Mesendoderm (in vitro differentiated cells): ENCODE measurements at places on chromosomes 11 and 22.

- no peak for DNase-seq
Measured at GRCh38 chr11:64223001-64223651, 2.9 kb downstream of the TRPT1 start.

- no peak for DNase-seq
Measured at GRCh38 chr22:45880716-45881523, 96.0 kb downstream of the WNT7B start.

- DNase-seq, result peak; percentile 94
Measured at GRCh38 chr11:116703421-116703820, 69.4 kb downstream of the BUD13 start.

- no peak for DNase-seq
Measured at GRCh38 chr22:28171712-28172111, 252.7 kb upstream of the PITPNB start.

- DNase-seq, result no peak
Measured at GRCh38 chr11:134530636-134531326, 118.7 kb upstream of the B3GAT1 start.

DNA sequence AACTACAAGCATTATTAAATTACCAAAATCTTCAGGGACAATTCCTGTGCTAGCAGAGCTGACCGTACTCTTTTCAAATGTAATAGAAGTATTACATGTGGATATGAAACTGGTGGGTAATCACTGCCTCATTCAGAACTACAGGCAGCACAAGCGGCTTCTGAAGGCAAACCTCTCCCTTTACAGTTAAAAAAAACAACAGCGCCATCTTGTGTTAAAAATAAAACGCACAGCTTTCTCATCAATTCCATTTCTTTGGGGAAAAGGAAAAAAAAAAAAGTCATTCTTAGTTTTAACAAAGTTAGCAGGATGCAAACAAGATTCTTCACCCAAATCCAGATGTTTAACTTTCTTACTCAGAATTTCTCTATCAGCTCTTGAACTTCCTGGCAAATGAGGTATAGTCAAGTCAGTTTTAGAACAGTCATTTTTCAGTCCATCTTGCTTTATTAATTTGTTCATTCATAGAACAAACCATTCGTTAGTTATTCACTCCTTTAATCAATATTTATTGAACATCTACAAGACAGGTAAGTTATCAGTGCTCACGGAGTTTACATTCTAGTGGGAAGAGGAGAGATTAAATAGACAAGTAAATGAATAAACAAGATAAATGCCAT is 331.8 kb upstream of the MPPED2 start:
- DNase-seq, result peak; percentile 63

DNA sequence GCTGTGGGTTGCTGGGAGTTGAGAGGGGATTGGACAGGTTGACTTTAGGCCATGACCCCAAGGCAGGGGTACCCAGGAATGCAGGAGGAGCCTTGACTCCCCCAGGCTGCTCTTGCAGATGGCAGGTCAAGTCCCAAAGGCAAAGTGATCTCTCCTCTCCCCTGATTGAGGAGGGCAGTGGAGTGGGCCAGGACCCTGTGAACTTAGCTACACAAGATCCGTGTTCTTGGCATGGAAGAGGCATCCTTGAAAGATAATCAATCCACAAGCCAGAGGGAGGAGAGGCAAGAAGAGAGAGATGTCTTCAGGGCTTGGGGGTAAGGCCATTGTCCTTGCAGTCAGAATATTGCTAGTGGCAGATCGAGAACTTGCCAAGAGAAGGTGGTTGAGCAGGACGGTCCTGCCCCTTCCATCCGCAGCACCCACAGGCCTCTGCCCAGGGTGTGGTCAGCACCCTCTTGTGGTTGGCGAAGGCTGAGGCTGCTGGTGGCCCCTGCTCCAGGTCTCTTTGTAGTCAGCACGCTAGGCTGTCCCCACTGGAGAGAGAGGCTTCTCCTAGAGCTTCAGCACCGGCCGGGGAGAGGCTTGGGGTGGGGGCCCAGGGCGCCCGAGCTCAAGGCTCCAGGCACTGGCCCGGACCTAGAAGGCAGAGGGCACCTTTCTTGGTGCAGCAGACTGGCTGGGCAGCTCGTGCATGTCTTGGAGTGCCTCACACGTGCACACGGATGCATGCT is 45.4 kb downstream of the KCNC1 start:
- no peak for DNase-seq
